GM10248 (cell line): ENCODE measurements at places on chromosomes 11 and 22.

GRCh38 chr11:75715688-75716087 is 1.9 kb upstream of the MOGAT2 start:
- DNase-seq: no peak

GRCh38 chr11:71301046-71301857 is 48.9 kb upstream of the SHANK2 start:
- no peak for DNase-seq

- DNase-seq: no peak
Observed at GRCh38 chr22:38756711-38757463, 1.1 kb upstream of the SUN2 start.

DNA sequence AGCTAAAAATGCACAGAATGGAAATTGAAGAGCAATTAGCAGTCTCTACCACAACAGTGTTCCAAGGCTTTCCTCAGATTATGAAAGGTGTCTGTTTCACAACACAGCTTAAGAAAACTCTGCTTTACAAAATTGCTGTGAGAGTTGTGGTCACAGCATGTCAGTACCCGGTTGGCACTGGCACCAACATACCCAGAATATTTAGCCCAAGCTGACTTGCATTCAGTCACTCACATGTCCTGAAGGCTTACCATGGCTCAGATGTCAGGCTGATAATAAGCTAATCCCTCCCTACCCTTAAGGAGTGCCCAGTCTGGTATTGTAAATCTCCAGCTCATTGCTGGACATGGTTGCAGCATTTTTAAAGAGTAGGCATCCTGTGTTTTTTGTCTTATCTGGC is 14.9 kb downstream of the NCR3LG1 start:
- DNase-seq: no peak

- no peak for DNase-seq
Observed at GRCh38 chr11:69674267-69674885, 777 bp downstream of the LTO1 start.

GRCh38 chr11:113247221-113247620 is 67.2 kb upstream of the TTC12 start:
- no peak for DNase-seq
